Smooth muscle cell of the pulmonary artery (primary cell): ENCODE measurements at places on chromosomes 6 and 20. TPM values are rescaled to one million over a fixed set of nuclear protein-coding genes. Genes with fewer than 3 reads are reported as not detected.

SLC17A2 gene
- 0.07 TPM in 1 of 2 replicates, not detected in the other for total RNA-seq

OR2H1 gene
- not detected in 2 replicates for total RNA-seq

POFUT1 gene
- 58.1 and 67.9 TPM in 2 replicates for total RNA-seq

SLC44A4 gene
- 0.20 TPM in 1 of 2 replicates, not detected in the other for total RNA-seq

SLC35A1 gene
- total RNA-seq, result 16.5 and 23.7 TPM in 2 replicates
